ENCODE measurements at places on chromosomes 12 and 14.

- DNase-seq = peak; percentile 56
Measured at GRCh38 chr14:54902143-54902520, 494 bp downstream of the GCH1 start.

DNA sequence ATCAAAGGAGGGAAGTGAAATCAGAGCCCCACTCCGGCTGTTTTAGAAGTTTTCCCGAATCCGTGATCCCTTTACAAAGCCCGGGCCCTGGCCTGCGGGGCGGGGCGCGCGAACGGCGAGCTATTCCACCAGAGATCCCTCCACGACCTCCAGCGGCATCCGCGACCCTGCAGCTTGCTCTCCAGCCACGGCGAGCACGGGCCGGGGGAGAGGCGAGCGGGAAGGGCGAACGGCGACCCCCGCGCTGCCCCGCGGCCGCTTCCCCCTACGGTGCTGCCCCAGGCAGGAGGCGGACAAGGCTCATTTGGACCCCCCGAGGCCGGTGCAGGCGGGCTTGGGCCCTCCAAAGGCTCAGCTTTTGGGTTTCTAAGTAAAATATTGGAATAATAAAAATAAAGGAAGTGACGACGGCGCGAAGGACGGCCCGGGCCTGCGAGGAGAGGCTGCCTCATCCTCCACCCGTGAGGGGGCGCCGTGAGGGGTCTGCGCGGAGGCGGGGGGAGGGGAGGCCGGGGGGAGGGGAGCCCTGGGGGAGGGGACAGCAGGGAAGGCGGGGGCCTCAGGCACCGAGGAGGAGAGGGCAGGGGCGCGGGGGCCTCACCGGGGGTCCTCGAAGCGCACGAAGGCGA, 613 bp downstream of the SRSF9 start:
- DNase-seq = peak; percentile 80

DNA sequence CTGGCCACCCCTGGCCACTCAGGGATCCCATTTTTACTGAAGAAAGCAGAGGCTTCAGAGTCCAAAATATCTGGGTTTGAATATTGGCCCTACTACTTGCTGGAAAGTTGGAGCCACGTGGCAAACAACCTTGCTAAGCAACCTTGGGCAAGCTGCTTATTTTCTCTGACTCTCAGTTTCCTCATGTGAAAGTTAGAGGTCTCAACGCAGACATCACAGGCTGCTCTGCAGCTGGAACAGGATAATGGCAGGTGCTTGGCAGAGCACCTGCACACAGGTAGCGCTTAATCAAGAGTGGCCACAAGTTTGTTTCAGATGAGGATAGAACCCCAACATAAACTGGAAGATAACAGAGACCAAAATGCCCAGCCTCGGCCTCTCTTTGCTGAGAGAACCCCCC, 28.1 kb upstream of the CCND2 start:
- no peak for DNase-seq

- peak; percentile 64 for DNase-seq
Measured at GRCh38 chr14:61695695-61696527, 598 bp downstream of the HIF1A start.

DNA sequence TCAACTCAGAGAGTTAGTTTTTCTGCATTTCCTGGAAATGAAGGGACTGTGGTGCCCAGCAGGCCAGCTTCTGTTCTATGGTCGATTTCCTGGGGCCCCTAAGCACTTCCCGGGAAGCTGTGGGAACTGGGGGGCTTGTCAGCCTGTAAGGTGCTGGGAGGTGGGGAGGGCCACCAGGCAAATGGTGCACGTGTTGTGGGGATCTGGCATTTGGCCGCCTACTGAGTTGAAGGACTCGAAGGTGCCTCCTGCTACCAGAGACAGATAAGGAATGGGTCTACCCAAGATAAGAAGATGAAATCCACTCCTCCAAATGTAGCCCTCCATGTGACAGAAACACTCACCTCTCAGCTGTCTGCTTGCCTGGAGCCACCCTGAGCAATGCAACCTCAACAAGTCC, 341.7 kb downstream of the DPF3 start:
- DNase-seq = no peak

- no peak for DNase-seq
Measured at GRCh38 chr12:27191531-27191930, 52.6 kb upstream of the STK38L start.

GRCh38 chr12:19085090-19085489, 44.4 kb upstream of the PLEKHA5 start:
- DNase-seq = no peak

- DNase-seq = no peak
Measured at GRCh38 chr12:49930515-49931288, 19.8 kb upstream of the AQP2 start.

DNA sequence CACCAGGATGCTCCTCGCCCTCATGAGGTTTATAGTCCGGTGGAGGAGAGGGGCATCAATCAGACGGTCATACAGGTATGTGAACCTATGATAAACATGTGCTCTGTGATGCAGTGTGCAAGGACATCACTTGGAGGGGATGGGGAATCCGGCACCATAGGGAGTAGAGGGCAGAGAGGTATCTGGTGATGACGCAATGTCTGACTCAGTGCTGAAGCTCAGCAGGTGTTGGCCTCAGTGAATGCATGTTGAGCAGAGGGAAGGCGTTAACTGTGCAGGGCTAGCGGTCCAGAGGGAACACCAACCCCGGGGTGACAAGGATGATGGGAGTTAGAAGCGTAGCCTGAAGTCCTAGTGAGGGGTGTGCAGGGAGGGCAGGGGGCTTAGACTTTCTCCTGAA, 200.9 kb downstream of the TMEM132C start:
- DNase-seq = no peak

GRCh38 chr12:75853626-75854025, 177.9 kb downstream of the PHLDA1 start:
- no peak for DNase-seq

GRCh38 chr14:69291891-69292561, 32.1 kb downstream of the GALNT16 start:
- DNase-seq = peak; percentile 44

GRCh38 chr14:50475460-50475859, 56.9 kb downstream of the MAP4K5 start:
- no peak for DNase-seq

DNA sequence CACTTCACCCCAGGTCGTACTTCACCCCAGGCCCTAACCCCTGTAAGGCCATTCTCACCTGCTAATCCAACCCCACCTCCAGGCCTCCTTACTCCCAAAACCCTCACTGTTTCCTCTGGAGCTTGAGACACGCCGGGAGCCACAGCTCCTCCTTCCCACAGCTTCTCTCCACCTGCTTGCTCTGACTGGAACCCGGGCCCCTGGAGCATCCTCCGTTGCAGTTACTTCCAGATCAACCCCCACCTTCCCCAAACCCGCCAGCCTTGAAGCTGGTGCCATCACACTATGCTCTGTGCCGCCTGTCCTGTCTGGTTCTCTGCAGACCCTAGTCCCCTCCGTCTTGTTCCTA, 34.6 kb upstream of the PPP2R5C start:
- DNase-seq = no peak

GRCh38 chr12:7433276-7433822, 10.6 kb downstream of the CD163L1 start:
- DNase-seq = no peak

GRCh38 chr12:121793440-121793837, at the start of gene RHOF:
Gene RHOF (minus strand): TSS chr12:121793688. CDS start chr12:121793633, 55 bp downstream.
- peak; percentile 81 for DNase-seq

GRCh38 chr12:2027351-2027750, 23.1 kb upstream of the DCP1B start:
- DNase-seq = no peak

- no peak for DNase-seq
Measured at GRCh38 chr12:1932264-1932777, 13.9 kb upstream of the CACNA2D4 start.

DNA sequence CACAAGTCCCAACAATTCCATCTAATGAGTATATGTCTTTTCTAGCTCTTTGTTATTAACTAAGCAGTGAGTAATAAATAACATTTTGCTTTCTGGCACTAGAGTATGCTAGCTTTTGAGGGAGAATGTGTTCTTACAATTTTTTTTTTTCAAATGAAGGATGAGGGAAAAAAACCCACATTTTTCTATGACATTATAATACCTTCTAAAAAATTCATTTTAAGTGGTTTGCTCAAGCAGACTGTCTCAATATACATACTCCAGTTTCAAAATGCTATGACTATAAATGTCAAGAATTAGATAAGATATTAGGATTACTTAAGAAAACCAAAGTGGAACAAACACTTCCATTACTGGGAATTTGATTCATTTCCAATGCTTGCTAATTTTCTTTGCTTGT, 394.6 kb downstream of the C12orf75 start:
- DNase-seq = no peak

GRCh38 chr14:91237219-91237618, 7.3 kb downstream of the GPR68 start:
- DNase-seq = no peak

All from iPS-NIHi11 (cell line).